ENCODE measurements at places on chromosomes 2 and 18. TPM values are rescaled to one million over a fixed set of nuclear protein-coding genes. Genes with fewer than 3 reads are reported as not detected.

The ACP1 gene
- 146 TPM for polyA plus RNA-seq

The SGO2 gene
- polyA plus RNA-seq = 13.3 TPM

DNA sequence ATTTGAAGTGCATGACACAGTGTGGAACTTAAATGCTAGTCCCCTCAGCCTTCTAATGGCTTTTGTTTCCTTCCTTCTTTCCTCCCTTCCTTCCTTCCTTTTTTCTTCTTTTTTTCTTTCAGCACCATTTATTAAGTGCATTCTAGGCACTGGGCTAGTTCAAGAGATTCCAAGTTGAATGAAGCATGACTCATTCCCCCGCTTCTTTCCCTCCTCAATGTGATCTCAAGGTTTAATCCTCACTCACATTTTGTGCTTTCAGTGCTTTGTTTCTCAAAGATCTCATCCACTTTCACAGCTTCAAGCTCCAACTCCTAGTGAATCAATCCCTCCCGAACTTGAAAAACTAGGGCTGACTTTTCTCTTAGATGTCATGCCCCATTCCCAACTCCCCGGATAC, 90.1 kb downstream of the LBH start:
- no peak for DNase-seq

DNA sequence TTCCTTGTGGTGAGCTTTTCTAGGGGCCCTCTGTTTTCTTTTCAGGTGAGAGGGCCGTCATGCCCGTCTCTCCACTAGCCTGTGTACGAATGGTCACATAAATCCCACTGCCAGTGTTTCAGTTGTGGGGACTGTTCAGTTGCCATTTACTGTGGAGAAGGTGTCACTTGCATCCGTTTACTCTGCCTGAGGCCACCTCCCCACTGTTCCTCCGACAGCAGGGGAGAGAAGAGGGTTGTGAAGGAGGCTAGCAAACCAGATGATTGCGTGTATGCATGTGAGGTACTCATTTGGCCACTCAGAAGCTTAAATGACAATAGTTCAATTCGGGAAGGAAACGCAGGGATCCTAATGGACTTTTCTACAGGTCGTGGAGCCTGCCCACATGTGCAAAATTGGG, 3.3 kb downstream of the MTCL1 start:
- no peak for DNase-seq

The WNT6 gene
- 0.07 TPM for polyA plus RNA-seq

The NAT8 gene
- 0.97 TPM for polyA plus RNA-seq

- DNase-seq = no peak
Measured at GRCh38 chr2:6222296-6222695, 530.1 kb downstream of the SOX11 start.

GRCh38 chr2:156300337-156300736, 32.2 kb downstream of the NR4A2 start:
- DNase-seq = no peak

DNA sequence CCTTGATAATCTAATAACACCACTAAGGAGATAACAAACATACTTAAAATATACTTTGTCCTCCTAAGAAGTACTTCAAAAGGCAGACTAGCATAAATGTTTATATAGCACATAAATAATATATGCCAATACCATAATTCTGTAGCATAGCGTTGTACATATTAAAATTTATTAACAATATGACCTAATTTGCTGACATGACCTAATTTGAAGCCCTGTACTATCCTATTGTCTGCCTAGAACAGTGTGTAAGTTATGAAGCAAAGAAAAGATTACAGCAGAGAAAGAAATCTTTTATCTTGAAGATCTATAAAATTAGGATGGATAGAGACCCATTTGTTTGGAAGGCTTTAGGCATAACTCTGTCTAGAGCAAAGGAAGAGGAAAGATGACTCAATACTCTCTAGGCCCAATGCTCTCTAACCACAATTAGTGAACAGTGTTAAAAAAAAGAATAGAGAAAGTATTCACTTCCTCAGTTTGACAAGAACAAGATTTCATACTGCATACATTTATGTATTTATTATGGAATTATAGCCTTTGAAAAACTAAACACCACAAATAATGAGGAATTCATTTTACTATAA, 231.3 kb downstream of the ZRANB3 start:
- no peak for DNase-seq

The LIMS3 gene
- 3.3 TPM for polyA plus RNA-seq

- DNase-seq = no peak
Measured at GRCh38 chr2:98134172-98135005, 47.4 kb downstream of the VWA3B start.

DNA sequence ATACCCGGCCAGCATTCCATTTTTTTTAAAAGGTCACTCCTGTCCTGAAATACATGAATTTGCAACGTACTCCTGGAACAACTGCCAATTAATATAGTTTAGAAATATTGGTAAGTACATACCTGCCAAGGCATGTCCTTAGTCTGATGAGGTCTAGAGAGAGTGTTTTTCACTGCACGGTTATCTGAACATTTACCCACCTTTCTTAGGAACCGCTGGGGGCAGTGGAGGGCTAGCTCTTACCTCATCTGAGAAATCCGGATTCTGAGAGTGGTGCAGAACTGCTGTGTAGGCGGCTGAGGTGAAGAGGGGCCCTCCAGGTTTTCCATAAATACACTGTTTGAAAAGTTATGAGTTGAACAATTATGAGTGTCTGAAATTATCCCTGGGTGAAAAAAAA, 133.1 kb upstream of the CCDC195 start:
- DNase-seq = no peak

- DNase-seq = no peak
Measured at GRCh38 chr2:206561962-206562361, 80.3 kb upstream of the FAM237A start.

DNA sequence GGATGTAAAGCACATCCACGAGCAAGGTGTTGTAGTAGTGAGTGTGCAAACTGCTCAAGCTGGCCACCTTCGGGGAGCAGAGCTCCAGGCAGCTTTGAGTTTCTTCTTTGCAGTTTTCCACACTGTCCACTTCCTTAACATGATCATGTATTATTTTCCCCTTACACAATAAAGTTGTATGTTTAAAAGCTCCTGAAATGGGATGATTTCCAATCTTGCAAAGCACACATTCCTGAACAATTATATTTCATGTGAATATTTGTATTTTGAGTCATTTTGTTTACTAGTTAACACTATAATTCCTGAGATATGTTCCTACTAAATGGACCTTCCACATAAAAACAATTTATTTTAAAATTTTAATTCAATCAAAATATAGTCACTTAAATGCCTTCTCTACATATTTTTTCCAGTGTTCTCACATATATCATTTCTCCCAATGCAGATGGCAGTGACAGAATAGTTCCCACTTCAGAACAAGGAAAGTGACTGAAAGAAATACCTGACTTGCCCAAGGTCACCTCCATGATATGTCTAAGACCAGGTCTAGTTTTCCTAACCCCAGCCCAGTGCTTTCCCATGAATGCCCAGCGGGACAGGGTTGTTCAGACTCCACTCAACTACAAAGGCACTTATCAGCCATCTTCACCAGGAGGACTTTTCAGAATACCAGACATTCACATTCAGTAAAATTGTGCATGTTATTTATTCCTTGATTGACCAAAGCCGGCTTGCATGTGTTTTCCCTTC, 5.5 kb downstream of the CYB5A start:
- DNase-seq = no peak

GRCh38 chr18:63545000-63545399, 2.8 kb downstream of the SERPINB12 start:
- DNase-seq = no peak

DNA sequence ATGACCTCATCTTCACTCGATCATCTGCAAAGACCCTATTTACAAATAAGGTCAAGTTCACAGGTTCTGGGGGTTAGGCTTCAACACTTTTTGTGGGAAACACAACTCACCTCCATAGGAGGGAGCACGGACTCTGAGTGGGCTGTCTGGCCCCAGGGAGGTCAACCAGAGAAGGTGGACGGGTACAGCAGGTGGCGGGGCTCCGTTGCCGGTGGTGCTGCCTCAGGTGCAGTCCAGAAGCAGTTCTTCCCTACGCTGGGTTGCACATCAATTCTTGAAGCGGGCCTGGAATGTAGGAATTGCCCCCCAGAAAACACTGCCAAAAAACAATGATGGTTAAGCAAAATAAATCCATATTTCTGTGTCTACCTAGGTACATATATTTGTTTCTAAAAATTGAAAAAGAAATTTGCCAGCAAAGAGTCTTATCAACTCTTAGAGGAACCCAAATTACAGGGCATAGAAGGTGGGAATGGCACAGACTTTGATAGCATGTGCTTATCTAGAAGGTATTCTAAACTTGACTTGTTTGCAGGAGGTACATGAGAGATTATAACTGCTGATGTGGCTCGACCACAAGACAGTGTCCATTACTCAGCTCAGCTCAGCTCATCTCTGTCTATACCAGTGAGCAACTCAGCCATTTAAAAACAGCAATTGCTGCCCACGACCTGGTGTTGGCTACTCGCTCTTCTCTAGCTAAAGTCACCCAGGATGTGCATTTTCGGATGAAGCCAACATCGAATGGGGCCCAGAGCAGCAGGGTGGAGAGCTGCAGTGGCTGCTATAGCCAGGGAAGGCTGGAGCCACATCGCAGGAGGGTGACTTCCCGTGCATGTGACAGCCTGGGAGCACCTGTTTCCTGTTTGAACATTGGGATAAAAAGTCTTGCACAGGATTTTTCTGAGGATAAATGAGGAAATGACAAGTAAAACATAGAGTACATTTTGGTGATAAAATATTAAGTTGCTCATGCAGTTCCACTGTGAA, 128.7 kb downstream of the RNF144A start:
- DNase-seq = no peak
